Naive B cell (primary cell): ENCODE measurements at places on chromosomes 11 and 22. TPM values are rescaled to one million over a fixed set of nuclear protein-coding genes. Genes with fewer than 3 reads are reported as not detected.

DNA sequence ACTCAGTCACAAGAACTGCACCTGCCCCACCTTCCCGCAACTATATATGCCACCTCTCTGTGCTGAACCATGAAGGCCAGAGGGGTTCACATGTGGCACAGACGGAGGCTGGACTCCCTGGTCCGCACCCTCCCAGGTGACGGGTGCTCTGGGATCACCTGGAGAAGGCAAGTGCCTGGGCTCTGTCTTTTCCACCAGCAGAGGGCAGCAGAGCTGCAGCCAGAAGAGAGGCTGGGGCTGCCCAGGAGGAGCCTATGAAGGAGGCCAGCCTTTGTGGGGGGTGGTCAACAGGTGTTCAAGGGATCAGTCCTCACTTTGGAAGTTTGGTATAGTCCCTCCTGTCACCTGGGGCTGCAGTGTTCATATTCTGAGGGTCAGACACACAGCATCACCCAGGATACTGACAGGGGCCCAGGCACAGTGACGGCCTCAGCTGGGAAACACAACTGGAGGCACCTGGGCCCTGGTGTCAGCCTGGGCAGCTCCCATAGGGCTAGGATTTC lies 39.2 kb upstream of the IGLL5 start:
- peaks cover 12% of the 10 kb centered on the region for H3K27me3 ChIP-seq
- H3K27ac ChIP-seq = no peak overlapping the region
- H3K4me3 ChIP-seq = peak overlapping the region; percentile 6
- H3K36me3 ChIP-seq = no peaks in the 10 kb centered on the region

GRCh38 chr11:35347921-35348331 lies 71.4 kb downstream of the SLC1A2 start:
- H3K27ac ChIP-seq = no peak overlapping the region
- no peaks in the 10 kb centered on the region for H3K27me3 ChIP-seq
- no peaks in the 10 kb centered on the region for H3K36me3 ChIP-seq
- H3K4me3 ChIP-seq = no peak overlapping the region
- no peak for DNase-seq

DNA sequence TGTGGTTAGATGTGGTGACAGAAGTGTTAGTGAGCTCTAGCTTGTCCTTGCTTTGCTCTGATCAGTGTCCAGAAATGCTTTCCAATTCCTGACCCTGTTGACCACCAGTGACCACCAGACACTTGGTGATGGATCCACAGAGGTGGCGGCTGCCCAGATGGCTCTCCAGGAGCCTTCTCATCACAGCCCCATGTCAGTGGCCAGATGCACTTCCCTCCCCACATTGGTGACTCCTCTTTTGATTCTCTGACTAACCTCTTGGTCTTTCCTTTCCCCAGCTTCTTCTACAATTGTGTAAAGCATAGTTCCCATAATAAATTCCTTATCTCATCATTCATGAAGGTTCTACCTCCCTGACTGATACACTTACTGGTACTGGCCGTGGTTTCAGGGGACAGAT lies 40.1 kb upstream of the CXCR5 start:
- no peaks in the 10 kb centered on the region for H3K27me3 ChIP-seq
- peak overlapping the region; percentile 1 for H3K27ac ChIP-seq
- DNase-seq = no peak
- no peaks in the 10 kb centered on the region for H3K36me3 ChIP-seq
- H3K4me3 ChIP-seq = no peak overlapping the region

RIMBP3B gene
- polyA plus RNA-seq = not detected

C11orf97 gene
- not detected for polyA plus RNA-seq

DNA sequence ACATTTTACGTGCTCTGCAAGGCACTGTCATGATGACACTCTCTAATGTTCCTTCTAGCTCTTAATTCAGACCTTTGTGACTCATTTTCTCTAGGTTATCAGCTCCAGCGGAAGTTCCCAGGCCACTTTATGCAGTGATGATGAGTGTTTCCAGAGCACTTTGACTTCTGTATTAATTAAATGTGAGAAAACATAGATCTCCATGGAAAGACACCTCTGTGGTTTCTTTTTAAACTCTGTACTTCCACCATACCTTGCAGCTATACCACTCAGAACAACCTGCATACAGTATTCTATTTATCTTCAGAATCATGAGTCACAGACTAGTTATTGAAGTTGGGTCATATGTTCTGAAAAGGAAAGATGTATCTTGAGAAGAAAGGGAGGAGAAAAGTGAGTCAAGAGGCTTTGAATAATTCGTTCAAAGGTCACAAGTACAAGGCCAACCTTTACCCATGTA lies 175.6 kb upstream of the TENM4 start:
- peaks cover 9% of the 10 kb centered on the region for H3K27me3 ChIP-seq
- no peak for DNase-seq
- no peak overlapping the region for H3K27ac ChIP-seq
- H3K4me1 ChIP-seq = no peaks in the 10 kb centered on the region
- no peak overlapping the region for H3K4me3 ChIP-seq

PKDREJ gene
- polyA plus RNA-seq = 0.05 TPM

- peak overlapping the region; percentile 2 for H3K27ac ChIP-seq
- H3K36me3 ChIP-seq = no peaks in the 10 kb centered on the region
- no peaks in the 10 kb centered on the region for H3K27me3 ChIP-seq
- no peak for DNase-seq
- peaks cover 13% of the 10 kb centered on the region for H3K4me1 ChIP-seq
These were observed 39.3 kb downstream of the MYEOV start for GRCh38 chr11:69333149-69333710.

DNA sequence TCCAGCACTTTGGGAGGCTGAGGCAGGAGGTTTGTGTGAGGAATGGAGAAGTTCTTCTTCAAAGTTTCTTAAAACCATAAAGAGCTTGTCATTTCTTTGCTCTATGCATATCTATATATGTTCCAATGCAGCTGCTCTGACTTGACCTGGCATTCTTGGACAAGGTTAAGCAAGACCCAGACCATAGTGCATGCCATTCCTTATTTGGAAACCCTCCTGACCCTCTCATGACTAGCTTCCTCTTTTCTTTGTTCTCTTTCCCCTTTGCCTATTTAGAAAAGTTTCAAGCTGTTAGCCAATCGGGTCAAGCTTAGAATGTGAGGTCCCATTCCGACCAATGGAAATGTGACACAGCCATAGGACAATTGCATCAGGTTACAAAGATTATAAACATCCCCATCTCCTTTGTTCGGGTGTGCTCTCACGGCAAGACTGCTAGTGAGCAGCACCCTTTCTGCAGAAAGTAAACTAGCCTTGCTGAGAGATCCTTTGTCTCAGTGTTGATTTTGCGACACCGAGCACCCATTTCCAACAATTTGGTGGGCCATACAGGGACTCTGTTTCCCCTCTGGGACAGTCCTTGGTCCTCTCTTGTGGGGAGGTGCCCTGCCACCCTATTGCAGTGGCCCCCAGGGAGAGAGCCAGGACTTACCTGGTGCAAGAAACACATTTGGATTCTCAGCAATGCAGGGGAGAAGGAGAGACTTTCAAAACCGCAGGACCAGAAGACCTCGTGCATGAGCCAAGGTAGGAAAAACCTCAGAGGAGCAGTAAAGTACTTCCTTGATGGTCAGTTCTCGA lies 39.9 kb upstream of the ANO1 start:
- H3K27ac ChIP-seq = no peak overlapping the region
- H3K4me1 ChIP-seq = no peaks in the 10 kb centered on the region
- H3K27me3 ChIP-seq = peaks cover 11% of the 10 kb centered on the region

DNA sequence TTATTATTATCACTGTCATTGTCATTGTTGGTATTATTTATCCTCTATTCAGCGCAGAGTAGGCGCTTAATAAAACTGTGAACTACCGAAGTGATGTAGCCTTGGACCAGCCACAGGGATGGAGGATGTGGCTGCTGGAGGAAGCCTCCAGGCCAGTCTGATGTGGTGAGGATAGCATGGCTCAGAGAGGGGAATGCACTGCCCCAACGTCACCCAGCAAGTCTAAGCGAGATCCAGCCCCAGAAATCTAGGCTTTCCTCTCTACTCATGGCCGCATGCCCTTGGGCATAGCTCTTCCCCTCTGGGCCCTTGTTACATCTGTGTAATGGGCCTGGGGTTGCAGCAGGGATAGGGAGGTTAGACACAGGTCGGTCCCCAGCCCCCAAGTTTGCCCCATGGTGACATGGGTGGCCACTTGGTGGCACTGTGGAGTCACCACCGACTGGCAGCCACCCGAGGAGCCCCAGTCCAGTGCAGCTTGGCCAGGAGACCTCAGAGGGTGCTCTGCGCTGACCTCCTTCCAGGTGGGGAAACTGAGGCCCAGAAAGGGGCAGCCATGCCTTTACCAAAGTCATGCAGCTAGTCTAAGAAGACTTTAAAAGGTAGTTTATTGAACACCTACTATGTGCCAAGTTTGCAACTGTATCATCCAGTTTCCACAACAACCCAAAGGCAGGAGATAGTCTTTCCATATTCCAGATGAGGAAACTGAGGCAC lies 395.7 kb downstream of the MN1 start:
- no peak overlapping the region for H3K4me3 ChIP-seq
- DNase-seq = no peak
- H3K4me1 ChIP-seq = no peaks in the 10 kb centered on the region

DNA sequence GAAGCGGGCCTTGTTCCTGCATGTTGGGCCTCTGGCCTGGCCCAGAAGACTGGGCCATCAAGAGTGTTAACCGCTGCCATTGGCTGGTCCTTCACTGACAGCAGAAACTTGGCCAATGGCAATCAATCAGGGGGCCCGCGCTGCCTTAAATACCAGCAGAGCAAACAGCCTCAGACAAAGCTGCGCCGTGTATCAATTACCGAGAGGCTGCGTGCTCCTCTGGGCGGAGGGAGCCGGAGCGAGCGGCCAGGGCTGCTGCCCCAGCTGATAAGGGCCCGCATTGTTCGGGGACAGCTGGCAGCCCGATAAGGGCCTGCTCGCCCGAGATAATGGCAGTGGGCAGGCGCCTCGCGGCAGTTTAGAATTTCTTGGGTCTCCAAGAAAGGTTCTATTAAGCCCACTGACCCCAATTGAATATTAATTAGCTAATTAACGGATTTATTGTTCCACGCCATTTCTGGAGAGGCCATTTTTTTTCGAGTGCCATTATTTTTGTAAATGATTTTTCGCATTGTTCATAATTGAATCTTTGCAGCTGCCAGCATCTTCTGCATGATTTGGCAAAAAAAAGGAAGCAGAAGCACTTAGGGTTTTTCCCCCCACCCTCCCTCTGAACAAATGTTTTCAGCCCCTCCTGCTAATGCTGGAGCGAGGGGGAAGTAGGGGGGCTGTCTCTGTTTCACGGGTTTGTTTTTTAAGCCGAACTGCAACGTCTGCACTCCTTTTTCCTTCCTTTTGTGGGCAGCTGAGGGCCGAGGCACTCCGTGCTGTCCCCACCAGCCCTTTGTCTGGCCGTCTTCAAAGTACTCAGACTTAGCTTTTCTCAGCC lies 37.6 kb upstream of the RIC3 start:
- no peaks in the 10 kb centered on the region for H3K36me3 ChIP-seq
- H3K27me3 ChIP-seq = no peaks in the 10 kb centered on the region
- DNase-seq = peak; percentile 69
- H3K27ac ChIP-seq = peak overlapping the region; percentile 97
- peaks cover 76% of the 10 kb centered on the region for H3K4me1 ChIP-seq

DNA sequence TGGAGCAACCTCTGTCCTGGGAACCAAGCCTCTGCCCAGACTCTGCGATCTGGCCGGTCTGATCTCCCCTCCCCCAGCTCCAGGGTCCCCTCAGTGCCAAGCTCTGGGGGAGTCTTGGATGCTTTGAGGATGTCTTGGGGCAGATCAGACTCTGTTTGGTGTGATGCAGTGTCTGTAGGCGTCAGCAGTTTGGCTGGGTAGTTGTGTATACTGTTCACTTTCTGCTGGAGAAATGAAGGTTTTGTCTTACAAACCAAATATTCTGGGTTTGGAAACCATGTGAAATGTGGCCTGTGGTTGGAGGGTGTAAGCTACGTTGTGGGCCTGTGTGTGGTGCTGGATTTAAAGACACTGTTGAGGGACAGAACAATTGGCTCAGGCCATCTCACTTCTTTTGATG lies 4.6 kb downstream of the INSC start:
- no peak for DNase-seq
- H3K27me3 ChIP-seq = peaks cover 25% of the 10 kb centered on the region
- H3K4me1 ChIP-seq = peaks cover 29% of the 10 kb centered on the region
- H3K27ac ChIP-seq = no peak overlapping the region

GRM5 gene
- polyA plus RNA-seq = not detected

DNA sequence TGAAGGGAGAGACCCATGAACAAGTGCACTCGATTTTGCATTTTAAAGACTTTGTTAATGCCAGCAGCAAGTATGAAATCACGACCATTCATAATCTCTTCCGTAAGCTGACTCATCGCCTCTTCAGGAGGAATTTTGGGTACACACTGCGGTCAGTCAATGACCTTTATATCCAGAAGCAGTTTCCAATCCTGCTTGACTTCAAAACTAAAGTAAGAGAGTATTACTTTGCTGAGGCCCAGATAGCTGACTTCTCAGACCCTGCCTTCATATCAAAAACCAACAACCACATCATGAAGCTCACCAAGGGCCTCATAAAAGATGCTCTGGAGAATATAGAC lies 5.9 kb downstream of the SERPIND1 start:
- no peak overlapping the region for H3K27ac ChIP-seq
- H3K4me3 ChIP-seq = no peak overlapping the region
- peaks cover 12% of the 10 kb centered on the region for H3K4me1 ChIP-seq
- no peaks in the 10 kb centered on the region for H3K27me3 ChIP-seq

DNA sequence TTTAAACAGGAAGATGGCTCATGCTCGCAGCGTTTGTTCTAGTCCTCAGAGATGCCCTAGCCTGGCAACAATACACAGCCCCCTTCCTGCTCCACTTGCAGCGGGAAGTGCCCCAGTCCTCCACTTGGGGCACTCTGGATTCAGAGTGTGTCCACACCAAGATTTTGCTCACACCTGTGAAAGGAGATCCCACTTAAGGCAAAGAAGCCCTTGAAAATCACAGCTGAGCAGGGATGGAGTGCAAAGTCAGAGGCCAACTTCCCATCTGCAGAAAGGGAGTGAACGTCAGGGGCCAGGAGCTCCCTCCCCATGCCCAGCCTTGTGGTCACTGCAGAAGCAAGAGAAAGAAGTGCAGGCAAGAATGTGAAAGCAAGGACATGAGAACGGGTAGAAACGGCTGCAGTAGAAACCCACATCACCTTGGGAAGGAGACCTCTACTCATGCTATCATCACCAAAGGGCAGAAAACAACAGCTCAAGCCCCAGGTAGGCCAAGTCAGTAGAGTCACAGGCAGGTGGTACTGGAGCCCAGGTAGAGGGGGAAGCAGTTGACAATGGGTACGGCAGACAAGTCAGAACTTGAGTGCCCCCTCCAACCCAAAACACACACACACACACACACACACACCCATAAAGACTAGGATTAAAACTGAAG lies 157.4 kb downstream of the BUD13 start:
- no peak overlapping the region for H3K27ac ChIP-seq
- DNase-seq = no peak
- H3K27me3 ChIP-seq = peaks cover 18% of the 10 kb centered on the region

- no peak overlapping the region for H3K27ac ChIP-seq
- no peak for DNase-seq
- no peak overlapping the region for H3K4me3 ChIP-seq
- peaks cover 27% of the 10 kb centered on the region for H3K4me1 ChIP-seq
- H3K36me3 ChIP-seq = peaks cover 7% of the 10 kb centered on the region
These were observed 62.6 kb upstream of the RASD2 start for GRCh38 chr22:35477911-35478582.

GRCh38 chr22:35622191-35622913 lies 5.2 kb upstream of the MB start:
- H3K4me1 ChIP-seq = peaks cover 16% of the 10 kb centered on the region
- no peak for DNase-seq
- H3K36me3 ChIP-seq = no peaks in the 10 kb centered on the region
- H3K4me3 ChIP-seq = no peak overlapping the region
- H3K27ac ChIP-seq = no peak overlapping the region
- H3K27me3 ChIP-seq = peaks cover 45% of the 10 kb centered on the region
